ENCODE measurements at places on chromosomes 6 and 20.
A peak's percentile ranks its signal among the peaks of the same experiment; 100 is the strongest.

- no peak for DNase-seq
These were observed 45.1 kb downstream of the SRC start for GRCh38 chr20:37390891-37391525.

- DNase-seq, result peak; percentile 56
These were observed 6.6 kb upstream of the SPO11 start for GRCh38 chr20:57323034-57323433.

GRCh38 chr6:63912887-63913286 lies 277.3 kb downstream of the PHF3 start:
- DNase-seq, result no peak

- no peak for DNase-seq
These were observed 347.3 kb downstream of the ESR1 start for GRCh38 chr6:152154559-152155356.

DNA sequence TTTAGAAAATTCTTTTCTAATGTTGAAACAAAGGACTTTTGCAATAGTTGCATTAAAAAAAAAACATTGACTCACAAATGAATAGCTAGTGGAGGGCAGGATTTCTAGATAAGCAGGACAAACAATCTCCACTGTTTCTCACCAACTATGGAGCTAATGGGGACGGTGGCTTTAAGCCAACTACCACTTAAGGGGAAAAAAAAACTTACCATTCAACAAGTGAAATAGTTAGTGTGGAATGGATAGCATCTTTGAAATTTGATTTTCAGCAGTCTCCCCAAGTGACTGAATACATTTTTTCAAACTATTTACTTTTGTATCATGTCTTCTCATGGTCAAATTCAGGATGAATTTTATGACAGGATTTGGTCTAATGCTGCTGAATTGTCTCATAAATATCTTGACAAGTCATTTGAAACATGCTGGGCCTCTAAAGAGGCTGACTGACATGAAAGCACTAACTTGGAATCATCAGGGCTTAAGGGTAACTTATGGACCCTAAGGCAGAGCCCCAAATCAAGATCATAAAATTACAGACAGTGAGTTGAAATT lies 100.5 kb downstream of the EYA4 start:
- no peak for DNase-seq

- DNase-seq, result peak; percentile 62
These were observed 51.9 kb downstream of the CARMIL1 start for GRCh38 chr6:25330796-25331685.
